Stimulated activated CD4-positive, alpha-beta T cell treated with anti-CD3 and anti-CD28 coated beads, Interleukin-2, amount 100 ng/mL, for 24 hours (primary cell): ENCODE measurements at places on chromosomes 16 and 17.
A peak's percentile ranks its signal among the peaks of the same experiment; 100 is the strongest.

- DNase-seq: no peak
Observed at GRCh38 chr17:14919631-14920213, 345.4 kb downstream of the PMP22 start.

DNA sequence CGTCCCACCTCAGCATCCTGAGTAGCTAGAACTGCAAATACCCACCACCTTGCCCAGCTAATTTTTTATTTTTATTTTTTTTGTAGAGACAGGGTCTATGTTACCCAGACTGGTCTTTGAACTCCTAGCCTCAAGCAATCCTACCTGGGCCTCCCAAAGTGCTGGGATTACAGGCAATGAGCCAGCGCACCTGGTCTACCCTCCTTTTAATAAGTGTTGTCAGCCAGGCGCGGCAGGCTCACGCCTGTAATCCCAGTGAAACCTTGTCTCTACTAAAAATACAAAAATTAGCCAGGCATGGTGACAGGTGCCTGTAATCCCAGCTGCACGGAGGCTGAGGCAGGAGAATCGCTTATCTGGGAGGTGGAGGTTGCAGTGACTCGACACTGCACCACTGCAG is 19.3 kb downstream of the RFFL start:
- DNase-seq: no peak

- peak; percentile 41 for DNase-seq
Observed at GRCh38 chr17:81040791-81041337, 5.9 kb downstream of the BAIAP2 start.

GRCh38 chr16:10090816-10091215 is 91.4 kb downstream of the GRIN2A start:
- no peak for DNase-seq

DNA sequence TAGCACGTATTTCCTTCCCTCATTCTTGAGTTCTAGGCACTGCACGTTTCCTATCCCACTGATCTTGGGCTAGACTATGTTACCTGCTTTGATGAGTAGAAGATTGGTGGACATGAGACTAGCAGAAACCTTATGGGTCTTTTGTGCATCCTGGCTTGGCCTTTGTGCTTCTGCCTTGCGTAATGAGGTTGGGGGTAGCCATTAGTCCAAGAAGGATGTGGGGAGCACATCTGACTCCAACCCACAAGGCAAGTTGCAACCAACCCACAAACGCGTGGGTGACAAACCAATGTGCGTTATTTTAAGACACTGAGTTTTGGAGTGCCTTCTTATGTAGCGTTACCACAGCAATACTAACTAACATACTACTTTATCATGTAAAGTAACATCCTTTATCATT is 180.4 kb upstream of the IRX5 start:
- no peak for DNase-seq

- no peak for DNase-seq
Observed at GRCh38 chr16:23947838-23948237, 112.1 kb downstream of the PRKCB start.

GRCh38 chr16:54282202-54282927 is 4.2 kb downstream of the IRX3 start:
- DNase-seq: peak; percentile 60

GRCh38 chr17:18300725-18301480 is 13.9 kb downstream of the TOP3A start:
- DNase-seq: no peak

DNA sequence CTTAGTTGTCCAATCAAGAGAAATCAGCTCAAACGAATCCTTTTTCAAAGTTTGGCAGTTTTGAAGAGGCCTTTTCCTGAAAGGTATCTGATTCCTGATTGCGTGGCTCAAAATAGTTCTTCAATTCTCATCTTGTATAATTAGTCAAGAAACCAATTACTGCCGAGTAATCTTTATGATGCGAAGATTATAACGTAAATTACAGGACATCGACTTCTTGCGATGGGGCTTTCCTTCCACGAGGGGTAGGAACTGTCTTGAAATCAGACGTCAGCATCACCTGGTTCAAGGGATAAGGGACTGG is 644 bp upstream of the ARL2BP start:
- DNase-seq: no peak

- no peak for DNase-seq
Observed at GRCh38 chr16:72256398-72257066, 84.6 kb upstream of the PMFBP1 start.

DNA sequence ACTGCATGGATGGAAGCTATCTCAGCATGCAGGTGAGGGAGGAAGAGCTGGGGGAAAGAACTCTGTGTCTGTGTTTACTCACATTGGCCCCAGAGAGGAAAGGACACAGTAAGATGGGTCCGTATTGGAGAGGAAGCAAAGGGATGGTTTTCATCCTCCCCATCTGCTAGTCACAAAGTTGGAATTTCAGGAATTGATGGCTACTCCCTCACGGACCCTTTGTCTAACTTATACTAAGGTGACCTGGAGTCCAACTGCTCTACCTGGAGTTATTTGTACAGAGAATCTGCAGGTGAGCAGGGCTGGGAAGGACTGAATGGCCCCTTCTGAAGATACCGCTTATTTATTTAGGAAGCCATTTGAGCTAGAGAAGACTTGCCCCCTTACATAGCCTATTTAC is 55.1 kb downstream of the WNT3 start:
- DNase-seq: no peak

DNA sequence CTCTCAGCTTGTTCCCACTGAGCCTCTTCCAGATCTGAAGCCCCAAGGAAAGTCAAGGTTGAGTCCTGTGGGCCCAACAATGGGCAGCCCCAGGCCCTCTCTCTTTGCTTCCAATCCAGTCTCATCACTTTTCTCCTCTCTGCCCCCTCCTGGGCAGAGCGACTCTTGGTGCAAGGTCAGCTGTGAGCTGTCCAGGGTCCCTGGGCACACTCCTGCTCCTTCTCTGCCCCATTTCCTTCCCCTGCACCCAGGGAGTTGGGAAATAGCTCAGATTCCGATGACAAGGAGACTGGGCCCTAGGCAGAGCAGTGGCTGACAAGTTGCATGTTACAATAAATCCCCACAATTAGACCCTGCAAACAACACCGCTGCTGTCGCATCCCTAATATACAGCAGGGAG is 16.1 kb upstream of the CRHR1 start:
- DNase-seq: no peak

- no peak for DNase-seq
Observed at GRCh38 chr16:11355862-11356261, 10.6 kb downstream of the RMI2 start.

DNA sequence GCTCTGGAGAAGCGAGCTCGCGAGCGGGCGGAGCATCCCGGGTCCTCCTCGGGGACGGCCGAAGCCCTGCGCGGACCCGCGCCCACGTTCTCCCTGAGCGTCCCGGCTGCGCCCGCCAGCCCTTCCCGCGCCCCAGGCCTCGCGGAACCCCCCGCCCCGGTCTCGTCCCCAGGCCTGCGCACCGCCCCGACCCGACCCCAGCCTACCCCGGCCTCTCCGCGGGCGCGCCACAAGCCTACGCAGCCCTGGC is 159 bp downstream of the USP36 start:
- DNase-seq: no peak

GRCh38 chr17:34885076-34885475 is 76.2 kb downstream of the CCT6B start:
- no peak for DNase-seq

- no peak for DNase-seq
Observed at GRCh38 chr16:4115949-4116318, 308 bp downstream of the ADCY9 start.

- DNase-seq: no peak
Observed at GRCh38 chr17:70875729-70876310, 706.5 kb downstream of the KCNJ2 start.

DNA sequence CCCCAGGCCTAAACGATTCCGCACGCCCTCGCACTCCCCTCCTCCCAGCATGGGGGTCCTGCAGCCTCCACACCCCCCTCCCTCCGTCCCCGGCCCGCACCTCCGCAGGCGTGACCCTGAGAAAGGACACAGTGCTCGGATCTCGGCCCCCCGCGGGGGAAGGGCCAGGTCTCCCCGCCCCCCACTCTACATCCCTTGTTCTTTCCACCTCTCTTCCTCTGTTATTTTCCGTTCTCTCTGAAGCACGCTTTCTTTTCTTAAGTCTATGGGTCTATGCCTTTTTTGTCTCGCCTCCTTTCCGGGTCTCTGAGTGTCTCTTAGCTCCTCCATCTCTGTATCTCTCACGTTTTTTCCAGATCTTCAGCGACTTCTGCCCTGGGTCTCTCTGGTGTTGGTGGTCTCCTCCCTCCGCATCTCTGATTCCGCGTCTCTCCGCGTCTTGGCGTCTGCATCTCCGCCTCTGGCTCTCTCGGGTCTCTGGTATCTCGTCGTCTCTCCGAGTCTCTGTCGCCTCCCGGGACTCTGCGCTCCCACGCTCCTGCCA is 2.1 kb upstream of the HES7 start:
- no peak for DNase-seq

DNA sequence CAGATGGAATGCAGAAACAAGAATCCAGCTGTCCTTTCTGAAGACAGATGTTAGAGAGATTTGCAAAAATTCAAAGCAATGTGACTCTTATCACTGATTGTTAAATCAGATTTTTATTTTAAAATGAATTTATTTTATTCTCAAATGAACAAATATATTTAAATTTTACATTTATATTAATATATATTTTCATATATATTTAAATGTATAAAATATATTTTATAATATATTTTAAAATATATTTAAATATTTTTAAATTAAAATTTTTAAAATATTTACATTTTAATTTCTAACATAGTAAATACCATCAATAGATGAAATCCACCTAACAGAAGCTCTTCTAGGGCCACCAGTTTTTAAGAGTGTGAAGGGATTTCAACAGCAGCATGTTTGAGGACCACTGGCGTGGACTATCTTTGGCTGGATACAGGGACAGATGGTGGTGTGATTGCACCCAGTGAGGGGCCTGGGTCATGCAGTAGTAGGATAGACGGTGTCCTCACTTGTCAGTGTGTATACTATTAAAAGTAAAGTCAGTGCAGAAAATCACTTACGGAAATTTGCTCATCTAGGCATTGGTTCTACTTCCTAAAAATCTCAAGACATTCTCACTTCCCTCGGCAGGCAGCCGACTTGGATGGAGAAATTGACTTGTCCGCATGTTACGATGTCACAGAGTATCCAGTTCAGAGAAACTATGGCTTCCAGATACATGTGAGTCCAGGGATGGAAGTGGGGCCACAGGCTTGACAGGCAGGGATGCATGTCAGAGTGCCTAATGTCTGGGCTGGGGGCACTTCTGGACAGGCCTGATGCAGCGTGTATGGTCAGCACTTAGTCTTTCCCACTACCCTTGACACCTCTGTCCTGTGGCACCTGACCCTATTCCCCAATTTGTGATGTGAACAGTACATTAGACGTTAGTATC is 56.3 kb downstream of the PLD6 start:
- no peak for DNase-seq

- DNase-seq: no peak
Observed at GRCh38 chr17:81712468-81713003, 452 bp downstream of the SLC25A10 start.

- DNase-seq: no peak
Observed at GRCh38 chr17:55435408-55435807, 13.8 kb upstream of the MMD start.

- no peak for DNase-seq
Observed at GRCh38 chr17:32628271-32629044, 141.7 kb downstream of the CDK5R1 start.

- DNase-seq: no peak
Observed at GRCh38 chr17:69431835-69432234, 17.3 kb downstream of the MAP2K6 start.

DNA sequence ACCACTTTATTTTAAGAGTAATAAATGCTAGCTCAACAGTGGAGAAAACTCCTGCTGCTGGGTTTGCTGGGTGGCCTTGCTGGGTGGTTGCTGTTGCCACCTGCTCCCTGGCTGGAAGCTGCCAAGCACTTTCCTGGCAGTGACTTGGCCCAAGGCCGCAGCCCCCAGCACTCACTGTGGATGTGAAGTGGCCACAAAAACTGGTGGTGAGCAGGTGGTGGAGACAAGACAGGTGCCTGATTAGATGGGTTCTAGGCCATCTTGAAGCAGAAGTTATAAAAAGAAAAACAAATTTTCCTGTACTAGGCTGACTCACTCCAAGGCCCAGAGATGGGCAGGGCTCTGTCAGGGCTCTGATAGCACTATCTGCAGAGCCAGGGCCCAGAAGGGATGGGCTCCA is 224.7 kb upstream of the NLRP1 start:
- no peak for DNase-seq

GRCh38 chr17:82985428-82985805 is 94.0 kb upstream of the METRNL start:
- no peak for DNase-seq

DNA sequence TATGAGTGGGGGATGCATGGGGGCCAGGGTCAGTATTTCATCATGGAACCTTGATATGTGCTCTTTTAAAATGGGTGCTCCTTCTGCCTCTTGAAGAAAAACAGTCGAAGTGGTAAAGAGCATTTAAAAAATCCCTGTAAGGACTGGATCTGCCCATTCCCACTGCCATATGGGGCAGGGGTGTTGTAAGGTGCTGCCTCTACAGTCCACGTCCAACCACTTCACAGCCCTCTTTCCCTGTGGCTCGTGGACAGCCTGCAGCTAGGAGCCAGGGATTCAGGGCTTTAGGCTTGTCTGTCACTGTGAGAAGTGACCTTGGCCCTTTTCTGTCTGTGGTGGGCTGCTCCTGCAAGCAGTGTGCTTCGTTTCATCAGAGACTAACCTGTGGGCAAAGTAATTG is 44.3 kb downstream of the IGF2BP1 start:
- no peak for DNase-seq

GRCh38 chr16:54027558-54027957 is 259.0 kb downstream of the IRX3 start:
- no peak for DNase-seq

DNA sequence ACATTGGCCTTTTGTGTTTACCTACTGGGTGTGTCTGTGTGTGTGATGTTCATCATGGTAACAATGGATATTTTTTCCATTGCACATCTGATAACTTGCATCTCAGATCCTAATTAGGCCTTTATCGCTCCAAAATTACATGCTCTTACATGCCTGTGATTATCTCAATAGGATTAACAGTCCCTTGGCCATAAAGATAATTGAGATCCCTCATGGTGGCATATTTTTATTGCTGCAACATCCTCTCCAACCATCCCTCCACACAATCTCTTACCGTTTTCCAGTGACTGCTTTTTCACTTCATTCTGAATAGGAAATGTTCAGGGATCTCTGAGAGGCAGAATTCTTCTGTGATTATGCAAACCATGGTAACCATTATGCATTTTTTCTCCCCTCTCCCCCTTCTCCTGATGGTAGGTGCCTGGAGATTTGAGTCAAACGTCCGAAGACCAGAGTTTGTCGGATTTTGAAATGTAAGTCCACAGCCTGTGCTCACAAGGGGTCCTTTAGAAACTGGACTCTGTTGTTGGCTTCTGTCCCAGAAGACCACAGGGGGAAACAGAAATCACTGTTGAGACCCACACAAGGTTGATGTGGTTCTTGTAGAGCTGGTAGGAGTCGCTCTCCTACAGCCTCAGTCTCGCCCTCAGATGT is 405.5 kb downstream of the CPPED1 start:
- DNase-seq: no peak

- no peak for DNase-seq
Observed at GRCh38 chr17:47225911-47226688, 17.0 kb downstream of the MYL4 start.

DNA sequence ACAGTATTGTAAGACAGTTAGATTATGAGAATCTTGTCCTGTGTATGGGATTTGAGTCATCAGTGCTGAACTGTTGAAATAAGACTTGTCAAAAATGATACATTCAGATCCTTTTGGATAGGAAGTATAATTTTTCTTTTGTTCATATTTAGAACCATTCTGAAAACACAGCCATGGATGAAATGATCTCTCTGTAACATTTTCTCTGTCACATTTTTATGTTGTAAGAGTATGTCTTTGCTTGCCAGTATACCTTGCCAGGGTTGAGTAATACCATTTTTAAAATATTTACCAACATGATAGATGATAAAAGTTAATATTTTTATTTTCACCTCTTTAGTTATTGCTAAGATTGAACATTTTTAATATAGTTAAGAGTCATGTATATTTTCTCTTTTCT is 45.0 kb downstream of the NSRP1 start:
- DNase-seq: no peak
